ENCODE measurements at places on chromosomes 1 and 21.
A peak's percentile ranks its signal among the peaks of the same experiment; 100 is the strongest.

DNA sequence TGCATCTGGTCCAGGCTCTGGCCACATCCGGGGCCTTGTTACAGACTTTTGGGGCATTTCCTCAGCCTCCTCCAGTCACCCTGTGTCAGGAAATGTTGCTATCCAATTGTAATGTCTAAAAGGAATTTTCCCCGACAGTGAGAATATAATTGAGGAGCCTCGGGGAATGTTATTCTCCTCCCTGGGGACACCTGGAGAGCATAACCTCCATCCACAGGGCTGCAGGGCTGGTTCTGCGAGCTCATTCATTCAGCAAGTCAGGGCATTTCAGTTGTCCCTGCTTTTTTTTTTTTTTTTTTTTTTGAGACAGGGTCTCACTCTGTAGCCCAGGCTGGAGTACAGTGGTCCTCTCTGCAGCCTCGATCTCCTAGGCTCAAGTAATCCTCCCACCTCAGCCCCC lies 72.6 kb downstream of the MDM4 start:
- no peak for DNase-seq

DNA sequence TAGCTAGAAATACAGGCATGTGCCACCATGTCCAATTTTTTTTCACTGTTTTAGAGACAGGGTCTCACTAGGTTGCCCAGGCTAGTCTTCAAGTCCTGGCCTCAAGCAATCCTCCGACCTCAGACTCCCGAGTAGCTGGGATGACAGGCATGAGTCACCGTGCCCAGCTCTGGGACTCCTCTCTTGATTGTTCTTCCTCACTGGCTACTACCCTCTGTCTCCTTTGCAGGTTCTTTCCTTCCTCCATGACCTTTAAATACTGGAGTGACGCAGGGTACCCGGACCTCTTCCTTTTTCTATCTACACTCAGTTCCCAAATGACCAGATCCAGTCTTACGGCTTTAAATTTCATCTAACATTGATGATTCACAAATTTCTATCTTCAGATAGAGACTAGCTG lies 34.9 kb downstream of the ASH1L start:
- DNase-seq, result no peak

DNA sequence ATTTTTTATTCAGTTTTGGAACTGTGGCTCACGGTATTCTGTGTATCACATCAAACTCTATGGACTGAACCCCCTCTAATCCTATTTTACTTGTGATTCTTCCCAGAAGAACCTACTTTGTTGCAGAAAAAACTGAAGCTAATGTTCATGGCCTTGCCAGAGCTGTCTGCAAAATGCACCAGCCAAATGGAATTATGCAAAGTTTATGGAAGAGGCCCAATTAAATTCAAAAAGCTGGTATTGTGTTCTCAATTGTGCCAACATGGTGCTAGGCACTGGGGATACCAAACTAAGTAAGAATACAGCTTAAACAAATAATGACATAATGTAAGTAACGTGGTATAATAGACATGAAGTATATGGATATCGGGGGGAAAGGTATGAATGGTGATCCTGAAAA lies 273.8 kb upstream of the DUSP10 start:
- DNase-seq, result no peak

DNA sequence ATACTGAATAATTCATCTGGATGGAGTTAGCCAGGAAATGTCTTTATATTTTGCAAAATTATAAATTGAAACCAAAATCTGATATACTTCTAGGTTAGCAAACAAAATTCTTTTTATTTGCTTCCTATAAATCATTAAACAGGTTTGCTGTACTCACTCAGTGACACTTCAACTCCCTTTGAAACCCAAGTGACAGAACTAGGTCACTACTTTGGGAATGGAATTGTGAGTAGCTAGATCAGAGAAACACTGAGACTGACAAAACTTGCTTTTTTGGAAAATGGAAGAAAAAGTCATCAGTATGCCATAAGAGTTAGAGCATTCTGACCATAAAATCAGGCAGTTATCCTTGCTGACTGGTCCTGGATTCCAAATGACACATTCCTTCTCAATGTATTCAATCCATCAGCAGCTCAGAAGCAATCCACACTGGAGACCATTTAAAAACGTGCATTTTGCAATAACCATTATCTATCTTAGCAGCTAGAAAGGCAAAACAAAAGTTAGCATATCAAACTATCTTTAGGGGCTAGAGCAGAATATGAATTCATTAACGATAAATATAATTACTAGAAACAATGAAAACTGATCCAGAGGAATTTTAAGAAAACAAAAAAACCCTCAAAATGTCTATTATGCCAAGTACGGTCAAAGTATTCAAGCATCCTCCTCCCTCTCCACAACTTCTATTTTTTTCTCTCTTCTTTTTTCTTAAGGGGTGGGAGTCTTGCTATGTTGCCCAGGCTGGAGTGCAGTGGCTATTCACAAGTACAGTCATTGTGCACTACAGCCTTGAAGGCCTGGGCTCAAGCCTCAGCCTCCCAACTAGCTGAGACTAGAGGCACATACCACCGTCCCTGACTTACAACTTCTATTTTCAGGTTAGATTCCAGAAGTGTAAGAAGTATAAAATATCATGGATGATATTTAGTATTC lies 60.1 kb downstream of the HNRNPR start:
- DNase-seq, result no peak

DNA sequence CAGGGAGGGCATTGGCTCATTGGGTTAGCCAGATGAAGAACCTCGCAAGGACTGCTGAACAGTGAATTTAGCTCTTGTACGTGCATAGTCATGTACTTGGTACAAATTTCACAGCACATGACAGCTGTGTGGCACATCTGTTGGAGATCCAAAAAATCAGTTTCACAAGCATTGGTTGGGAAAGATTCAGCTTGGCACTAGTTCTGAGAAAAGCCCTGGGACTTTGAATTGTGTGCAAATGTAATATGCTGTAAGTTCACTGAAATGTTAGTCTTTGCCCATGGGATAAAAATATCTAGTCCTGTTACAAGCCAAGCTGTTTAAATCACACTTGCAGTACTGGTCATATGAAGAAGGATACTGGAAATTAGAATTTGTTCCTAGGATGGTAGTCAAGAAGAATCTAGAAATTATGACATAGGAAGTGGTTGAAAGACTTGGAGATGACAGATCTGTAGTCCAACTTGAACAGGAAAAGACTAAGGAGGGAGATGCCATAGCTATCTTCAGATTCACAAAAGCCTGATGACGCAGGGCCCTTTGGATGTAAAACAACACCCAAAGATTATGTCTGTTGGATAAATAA lies 19.2 kb downstream of the LAMC2 start:
- no peak for DNase-seq

GRCh38 chr1:200588698-200589097 lies 31.9 kb downstream of the KIF14 start:
- DNase-seq, result no peak

- peak; percentile 33 for DNase-seq
Observed at GRCh38 chr1:19044975-19045831, 88.7 kb upstream of the IFFO2 start.

DNA sequence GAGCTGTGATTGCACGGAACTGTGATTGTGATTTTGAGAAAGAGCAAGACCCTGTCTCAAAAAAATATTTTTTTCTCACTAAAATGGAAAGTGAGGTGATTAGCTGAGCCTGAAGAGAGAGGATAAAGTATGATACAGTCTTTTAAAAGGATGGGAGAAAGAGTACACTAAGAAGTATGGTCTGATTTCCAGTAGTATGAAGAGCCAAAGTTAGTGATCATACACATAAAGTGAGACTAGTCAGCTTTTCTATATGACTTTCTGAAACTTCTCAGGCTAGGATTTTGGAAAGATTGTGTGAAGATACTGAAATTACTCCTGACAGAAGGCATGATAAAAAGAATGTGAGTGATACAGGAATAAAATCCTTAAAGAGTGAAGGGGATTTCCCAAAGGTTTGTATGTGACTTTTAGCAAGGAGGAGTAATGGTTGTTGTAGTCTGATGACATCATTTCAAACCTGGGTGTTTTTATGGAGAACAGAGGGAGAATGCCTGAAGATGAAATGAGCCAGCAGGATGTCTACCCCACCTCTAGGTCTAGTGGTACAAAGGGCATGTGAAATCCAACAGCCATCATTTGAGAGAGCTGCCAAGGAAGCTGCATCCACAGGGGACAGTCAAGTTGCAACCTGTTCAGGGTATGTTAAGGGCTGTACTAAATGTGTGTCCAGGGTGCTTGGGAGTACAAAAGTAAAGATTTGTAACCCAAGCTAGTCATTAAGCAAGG lies 157.7 kb downstream of the PIK3R3 start:
- no peak for DNase-seq

DNA sequence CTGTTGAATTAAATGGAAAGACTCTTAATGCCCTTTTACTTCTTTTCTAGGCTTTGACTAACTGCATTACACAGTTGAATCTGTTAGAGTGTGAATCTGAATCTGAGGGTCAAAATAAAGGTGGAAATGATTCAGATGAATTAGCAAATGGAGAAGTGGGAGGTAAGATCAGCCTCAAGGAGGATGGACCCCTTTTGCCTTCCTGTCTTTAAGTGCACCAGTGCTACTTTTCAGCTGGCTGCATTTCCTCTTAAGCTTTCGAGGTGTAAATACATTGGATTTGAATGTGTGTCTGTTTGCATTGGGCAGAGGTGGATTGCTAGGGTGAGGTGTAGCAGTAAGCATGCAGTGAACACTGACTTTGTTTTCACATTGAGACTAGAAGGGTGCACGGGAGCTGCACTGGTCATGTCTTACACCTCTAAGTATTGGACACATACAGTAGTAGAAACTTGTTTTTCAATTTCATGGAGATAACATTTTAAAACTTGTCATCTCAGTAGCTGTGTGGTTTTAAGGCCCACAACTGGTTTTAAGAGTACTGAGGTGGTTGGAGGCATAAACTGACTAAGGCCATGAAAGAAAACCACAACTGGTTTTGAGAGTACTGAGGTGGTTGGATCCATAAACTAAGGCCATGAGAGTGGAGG lies 35.4 kb downstream of the MIA3 start:
- no peak for DNase-seq

- DNase-seq, result no peak
Observed at GRCh38 chr1:228860911-228861831, 125.9 kb downstream of the RHOU start.

DNA sequence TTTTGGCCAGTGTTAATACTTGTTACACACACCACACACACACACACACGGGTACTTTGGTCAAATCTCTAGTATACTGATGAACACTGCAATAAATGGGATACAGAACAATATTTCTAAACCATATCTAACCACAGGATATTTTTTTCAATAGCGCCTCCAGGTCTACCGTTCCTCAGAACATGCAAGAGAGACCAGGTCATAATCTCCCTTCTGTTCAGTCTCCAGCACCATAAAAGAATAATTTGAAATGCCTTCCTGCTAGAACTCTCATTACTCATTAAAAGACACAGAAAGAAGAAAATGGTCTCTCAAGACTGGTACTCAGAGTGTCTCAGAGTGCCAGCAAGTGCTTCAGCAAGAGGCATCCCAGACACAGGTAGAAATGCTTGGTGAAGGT lies 11.5 kb upstream of the SLC44A3 start:
- DNase-seq, result no peak

- no peak for DNase-seq
Observed at GRCh38 chr1:36108314-36108713, 16.7 kb downstream of the COL8A2 start.

GRCh38 chr1:169824153-169824552 lies 29.4 kb upstream of the METTL18 start:
- DNase-seq, result no peak

- no peak for DNase-seq
Observed at GRCh38 chr1:188599313-188599712, 1770.6 kb downstream of the PLA2G4A start.

- DNase-seq, result no peak
Observed at GRCh38 chr1:4267381-4268261, 367.5 kb upstream of the C1orf174 start.

DNA sequence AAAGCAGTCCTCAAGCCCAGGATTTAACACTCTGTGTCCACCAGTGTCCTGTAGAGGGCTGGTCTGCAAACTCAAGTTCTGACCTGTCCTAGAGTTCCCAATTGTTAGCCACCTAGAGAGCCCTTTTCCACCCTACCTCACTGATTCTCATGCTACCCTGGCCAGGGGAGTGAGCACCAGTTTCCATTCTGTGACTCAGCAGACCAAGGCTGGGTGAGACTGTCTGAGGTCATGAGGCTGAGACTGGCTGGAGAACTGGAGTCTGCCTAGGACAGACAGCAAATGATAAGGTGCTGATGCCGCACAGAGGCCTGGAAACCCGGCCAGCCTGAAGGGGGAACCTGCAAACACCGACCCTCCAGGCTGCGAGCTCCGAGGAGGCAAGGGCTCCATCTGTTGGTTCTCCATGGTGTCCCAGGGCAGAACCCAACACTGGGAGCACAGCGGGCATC lies 13.7 kb downstream of the GLIS1 start:
- DNase-seq, result no peak

DNA sequence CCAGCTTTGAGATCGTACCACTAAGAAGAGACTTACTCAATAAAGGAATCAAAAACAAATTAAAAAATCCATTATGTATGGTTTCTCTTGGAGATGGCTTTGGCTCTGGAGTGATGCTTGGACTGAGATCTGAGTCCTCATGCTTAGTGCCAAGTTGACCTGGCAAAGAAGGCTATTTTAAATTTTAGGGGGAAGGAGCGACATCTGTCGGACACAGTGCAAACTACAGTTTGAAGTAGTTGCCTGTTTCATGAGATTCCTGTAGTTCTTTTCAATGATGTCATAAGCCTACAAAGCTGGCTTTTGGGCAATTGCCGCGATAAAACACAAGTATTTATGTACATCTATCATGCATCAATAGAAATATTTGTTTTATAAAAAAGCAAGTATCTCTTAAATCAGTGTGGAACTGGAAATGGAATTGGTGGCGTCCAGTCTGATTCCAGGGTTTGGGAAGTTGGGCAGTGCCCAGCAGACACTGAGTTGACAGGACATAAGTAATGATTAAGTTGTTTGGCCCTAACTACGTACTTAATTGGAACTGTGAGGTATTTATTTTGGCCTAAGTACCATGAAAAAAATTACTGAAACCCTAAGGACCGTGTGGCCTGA lies 50.0 kb downstream of the TBCE start:
- DNase-seq, result peak; percentile 55

- no peak for DNase-seq
Observed at GRCh38 chr1:94884106-94884505, 42.8 kb downstream of the CNN3 start.

DNA sequence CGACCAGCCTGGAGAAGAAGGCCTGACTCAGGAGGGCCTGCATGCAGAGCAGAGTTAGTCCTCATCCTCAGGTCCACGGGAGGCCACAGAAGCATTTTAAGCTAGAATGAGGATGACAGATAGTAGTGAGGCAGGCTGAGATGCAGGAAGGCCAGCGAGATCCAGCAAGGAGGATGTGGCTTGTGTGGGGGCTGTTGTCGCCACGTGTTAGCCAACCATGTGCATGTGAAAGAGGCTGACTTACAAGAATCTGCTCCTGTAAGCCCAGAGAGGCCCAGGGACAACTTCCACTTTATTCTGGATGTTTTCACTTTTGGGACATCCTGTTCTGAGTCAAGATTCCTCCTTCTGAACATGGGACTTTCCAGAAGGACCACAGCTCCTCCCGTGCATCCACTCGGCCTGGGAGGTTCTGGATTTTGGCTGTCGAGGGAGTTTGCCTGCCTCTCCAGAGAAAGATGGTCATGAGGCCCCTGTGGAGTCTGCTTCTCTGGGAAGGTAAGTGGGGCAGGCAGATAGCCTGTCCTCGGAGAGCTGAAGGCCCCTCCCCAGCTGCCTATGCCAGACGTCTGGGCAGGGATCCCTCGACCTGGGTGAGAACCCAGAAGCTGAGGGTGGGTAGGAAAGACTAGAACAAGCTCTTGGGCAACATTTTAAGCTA lies at the start of gene SLAMF8:
SLAMF8 (plus strand) TSS at position 433 of the 661 bp plus-strand sequence; CDS start at position 459, 26 bp downstream.
- DNase-seq, result peak; percentile 77

- DNase-seq, result no peak
Observed at GRCh38 chr1:226977643-226978431, 37.7 kb downstream of the COQ8A start.
